ENCODE measurements at places on chromosomes 3 and 15. TPM values are rescaled to one million over a fixed set of nuclear protein-coding genes. Genes with fewer than 3 reads are reported as not detected.

The CPNE9 gene
- total RNA-seq = not detected

The ILDR1 gene
- total RNA-seq = not detected

DNA sequence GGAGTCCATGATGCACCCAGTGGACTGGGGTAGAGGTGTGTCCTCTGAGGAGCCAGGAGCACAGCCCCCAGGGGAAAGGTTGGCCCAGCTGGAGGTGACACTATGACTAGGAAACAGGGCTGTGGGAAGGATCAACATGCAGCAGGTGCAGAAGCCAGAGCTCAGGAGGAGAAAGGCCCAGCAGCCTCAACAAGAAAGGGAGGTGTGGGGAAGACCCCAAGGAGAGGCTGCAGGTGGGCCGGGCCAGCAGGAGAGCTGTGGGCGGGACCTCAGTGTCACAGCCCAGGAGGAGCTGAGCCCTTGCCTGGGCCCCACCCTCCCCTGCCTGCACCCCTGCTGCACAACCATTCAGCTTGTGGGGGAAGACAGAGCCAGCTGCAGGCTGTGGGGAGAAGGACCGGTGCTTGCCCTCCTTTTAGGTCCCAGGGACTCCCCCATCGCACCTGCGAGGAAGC is 18.4 kb upstream of the KLF13 start:
- H3K27ac ChIP-seq = no peak overlapping the region
- H3K4me3 ChIP-seq = no peak overlapping the region
- no peaks in the 10 kb centered on the region for H3K36me3 ChIP-seq
- H3K27me3 ChIP-seq = no peaks in the 10 kb centered on the region
- no peak for DNase-seq
- H3K4me1 ChIP-seq = peaks cover 34% of the 10 kb centered on the region

DNA sequence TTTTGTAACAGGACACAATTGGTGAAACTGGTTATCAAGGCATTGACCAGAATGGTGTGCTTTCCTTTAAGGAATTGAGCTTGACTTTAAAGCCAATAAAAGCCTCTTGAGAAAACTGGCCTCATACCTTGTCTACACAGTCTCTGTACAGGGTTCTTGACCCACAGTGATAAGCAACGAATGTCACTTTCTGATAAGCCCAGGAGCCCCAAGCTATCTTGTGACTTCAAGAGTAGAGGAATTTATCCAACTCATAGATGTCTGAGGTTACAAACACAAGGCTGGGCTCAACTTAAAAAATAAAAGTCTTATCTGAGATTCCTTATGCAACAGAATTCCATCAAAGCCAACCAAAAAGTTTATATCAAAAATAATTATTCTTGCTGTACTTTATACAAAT is 212.1 kb downstream of the GBE1 start:
- no peak overlapping the region for H3K27ac ChIP-seq
- H3K27me3 ChIP-seq = no peaks in the 10 kb centered on the region
- H3K4me1 ChIP-seq = peaks cover 6% of the 10 kb centered on the region
- no peak for DNase-seq
- no peak overlapping the region for H3K4me3 ChIP-seq

DNA sequence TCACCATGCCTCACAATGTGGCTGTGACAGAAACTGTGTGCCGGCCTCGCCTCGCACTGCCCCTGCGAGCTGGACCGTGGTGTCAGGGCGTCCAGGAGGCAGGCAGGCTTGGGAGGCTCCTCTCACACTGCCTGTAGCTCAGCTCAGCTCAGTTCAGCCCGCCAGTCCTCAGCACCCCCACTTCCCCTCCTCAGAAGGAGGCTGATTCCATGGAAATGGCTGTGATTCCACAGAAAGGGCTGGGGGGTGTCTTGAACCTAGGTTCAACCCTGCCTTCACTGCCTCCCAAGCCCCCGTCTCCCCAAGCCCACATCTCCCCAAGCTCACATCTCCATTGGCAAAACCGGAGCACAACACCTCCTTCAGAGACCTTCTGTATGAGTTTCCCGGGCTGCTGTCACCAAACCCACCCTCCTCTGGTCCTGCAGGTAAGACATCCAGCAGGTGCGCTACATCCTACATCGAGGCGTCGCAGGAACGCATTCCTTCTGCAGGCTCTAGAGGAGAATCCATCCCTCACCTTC is 94.0 kb downstream of the OCA2 start:
- no peak for DNase-seq
- H3K27me3 ChIP-seq = no peaks in the 10 kb centered on the region
- no peak overlapping the region for H3K4me3 ChIP-seq
- no peak overlapping the region for H3K27ac ChIP-seq
- no peaks in the 10 kb centered on the region for H3K4me1 ChIP-seq

DNA sequence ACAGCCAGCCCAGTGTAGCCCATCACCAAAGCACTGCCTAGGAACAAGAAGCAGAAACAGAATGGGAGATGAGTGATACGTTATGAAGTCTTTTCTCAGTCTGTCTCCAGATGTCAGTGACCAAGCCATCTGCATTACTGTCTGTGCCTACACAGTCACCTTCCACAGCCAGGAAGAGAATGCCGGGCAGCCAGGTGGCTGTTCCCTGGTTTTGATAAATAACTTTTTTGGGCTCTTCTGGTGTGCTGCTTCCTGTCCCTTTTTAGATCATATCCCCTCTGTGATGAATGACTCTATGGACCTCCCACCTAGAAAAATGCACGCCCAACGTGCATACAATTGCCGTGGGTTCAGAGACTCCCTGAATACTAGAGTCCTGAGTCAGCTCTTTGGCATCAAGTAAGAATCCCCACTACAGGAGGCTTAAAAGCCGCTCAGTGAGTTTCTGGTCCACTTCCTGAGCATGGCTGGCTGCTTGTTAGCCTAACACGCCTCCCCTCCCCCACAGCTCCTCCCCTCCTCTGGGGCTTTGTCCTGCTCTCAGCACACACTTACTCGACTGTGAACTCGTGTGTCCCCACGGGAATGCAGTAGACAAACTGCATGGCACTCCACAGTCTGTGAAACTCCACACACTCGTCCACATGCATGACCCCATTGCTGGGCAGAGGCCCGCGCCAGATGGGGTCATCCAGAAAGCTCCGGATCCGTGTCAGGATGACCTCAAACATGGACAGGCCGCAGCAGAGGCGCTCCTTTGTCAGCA is 34.7 kb downstream of the NIPA2 start:
- H3K27ac ChIP-seq = peak overlapping the region; percentile 57
- peaks cover 100% of the 10 kb centered on the region for H3K36me3 ChIP-seq
- no peak overlapping the region for H3K4me3 ChIP-seq
- no peaks in the 10 kb centered on the region for H3K4me1 ChIP-seq
- DNase-seq = no peak

DNA sequence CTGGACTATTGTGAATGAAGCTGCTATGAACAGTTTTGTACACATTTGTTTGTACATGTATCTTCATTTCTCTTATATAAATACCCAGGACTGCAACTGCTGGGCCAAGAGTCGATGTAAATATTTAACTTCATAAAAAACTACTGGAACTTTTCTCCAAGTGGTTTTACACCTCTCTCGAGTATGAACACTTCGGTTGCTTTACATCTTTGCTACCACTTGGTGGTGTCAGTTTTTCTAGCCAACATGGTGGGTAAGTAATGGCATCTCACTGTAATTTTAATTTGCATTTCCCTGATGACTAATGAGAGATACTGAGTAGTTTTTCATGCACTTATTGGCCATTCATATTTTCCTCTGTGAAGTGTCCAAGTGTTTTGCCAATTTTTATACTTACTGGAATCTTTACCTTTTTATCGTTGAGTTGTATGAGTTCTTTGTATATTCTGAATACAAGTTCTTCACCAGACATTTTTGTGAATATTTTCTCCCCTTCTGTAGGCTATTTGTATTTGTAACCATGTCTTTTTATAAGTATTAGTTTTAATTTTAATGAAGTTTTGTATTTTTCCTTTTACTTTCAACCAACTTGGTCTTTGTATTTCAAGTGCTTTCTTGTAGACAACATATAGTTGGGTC is 44.4 kb downstream of the PCOLCE2 start:
- no peak for DNase-seq
- no peak overlapping the region for H3K27ac ChIP-seq
- H3K4me1 ChIP-seq = no peaks in the 10 kb centered on the region
- H3K4me3 ChIP-seq = no peak overlapping the region
- H3K36me3 ChIP-seq = no peaks in the 10 kb centered on the region

GRCh38 chr15:69414701-69415167 is 585 bp downstream of the KIF23 start:
- H3K27me3 ChIP-seq = no peaks in the 10 kb centered on the region
- H3K36me3 ChIP-seq = no peaks in the 10 kb centered on the region
- H3K4me3 ChIP-seq = peak overlapping the region; percentile 84
- H3K27ac ChIP-seq = no peak overlapping the region

DNA sequence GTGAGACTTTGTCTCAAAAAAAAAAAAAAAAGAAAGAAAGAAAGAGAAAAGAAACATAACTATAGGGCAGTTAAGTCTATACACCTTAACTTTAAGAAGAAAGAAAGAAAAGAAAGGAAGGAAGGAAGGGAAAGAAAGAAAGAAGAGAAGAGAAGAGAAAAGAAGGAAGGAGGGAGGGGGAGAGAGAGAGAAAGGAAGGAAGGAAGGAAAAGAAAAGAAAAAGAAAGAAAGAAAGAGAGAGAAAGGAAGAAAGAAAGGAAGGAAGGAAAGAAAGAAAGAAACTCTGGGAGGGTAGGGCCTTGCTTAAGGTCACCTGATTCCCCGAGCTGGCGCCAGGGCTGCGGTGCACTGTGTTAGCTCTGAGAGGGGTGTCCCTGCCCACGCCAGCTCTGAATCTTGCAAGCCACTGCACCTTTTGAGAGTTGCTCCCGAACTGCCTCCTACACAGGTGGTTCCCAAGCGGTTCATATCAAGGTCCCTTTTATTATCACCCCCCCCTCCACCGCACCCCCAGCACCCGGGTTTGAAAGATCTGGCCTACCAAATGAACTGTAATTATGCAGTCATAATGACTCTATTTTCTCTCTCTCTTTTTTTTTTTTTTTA is 39.2 kb upstream of the VPS8 start:
- no peak overlapping the region for H3K4me3 ChIP-seq
- no peaks in the 10 kb centered on the region for H3K27me3 ChIP-seq
- peaks cover 8% of the 10 kb centered on the region for H3K4me1 ChIP-seq
- DNase-seq = no peak
- H3K36me3 ChIP-seq = no peaks in the 10 kb centered on the region

DNA sequence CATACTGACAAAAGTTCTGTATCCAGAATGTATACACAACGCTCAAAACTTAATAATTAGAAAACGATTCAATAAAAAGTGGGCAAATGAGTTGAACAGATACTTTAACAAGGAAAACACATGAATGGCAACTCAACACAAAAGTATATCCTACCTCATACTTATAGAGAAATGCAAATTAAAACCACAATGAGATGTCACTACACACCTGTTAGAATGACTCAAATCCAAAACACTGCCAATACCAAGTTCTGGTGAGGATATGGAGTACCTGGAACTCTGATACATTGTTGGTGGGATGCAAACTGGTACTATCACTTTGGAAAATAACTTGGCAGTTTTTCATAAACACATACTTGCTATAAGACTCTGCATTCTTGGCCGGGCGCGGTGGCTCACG is 42.1 kb downstream of the PRTG start:
- no peaks in the 10 kb centered on the region for H3K4me1 ChIP-seq
- no peaks in the 10 kb centered on the region for H3K27me3 ChIP-seq
- H3K36me3 ChIP-seq = no peaks in the 10 kb centered on the region

DNA sequence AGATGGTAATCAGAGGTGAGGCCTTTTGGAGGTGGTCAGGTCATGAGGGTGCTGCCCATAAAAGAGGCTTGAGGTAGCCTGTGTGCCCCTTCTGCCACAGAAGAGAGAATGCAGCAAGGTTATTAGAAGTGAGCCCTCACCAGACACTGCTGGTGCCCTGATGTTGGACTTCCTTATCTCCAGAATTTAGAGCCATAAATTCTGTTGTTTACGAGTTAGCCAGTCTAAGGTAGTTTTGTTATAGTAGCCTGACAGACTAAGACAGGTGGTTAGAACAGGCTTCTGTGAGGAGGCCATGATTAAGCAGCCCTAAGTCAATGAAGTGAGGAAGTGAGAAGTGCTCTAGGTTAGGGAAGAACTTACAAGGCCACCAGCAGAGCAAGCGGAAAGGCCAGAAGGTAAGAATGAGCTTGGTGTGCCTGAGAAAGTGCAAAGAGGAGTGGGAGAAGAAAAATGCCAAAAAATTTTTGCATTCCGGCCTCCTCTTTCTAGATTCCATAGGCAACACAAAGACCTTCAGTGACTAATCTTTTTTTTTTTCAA is 44.2 kb upstream of the STT3B start:
- H3K4me3 ChIP-seq = no peak overlapping the region
- no peak overlapping the region for H3K27ac ChIP-seq

- no peak overlapping the region for H3K4me3 ChIP-seq
- H3K27me3 ChIP-seq = no peaks in the 10 kb centered on the region
- no peak for DNase-seq
Measured at GRCh38 chr3:18758047-18758704, 333.0 kb upstream of the SATB1 start.

DNA sequence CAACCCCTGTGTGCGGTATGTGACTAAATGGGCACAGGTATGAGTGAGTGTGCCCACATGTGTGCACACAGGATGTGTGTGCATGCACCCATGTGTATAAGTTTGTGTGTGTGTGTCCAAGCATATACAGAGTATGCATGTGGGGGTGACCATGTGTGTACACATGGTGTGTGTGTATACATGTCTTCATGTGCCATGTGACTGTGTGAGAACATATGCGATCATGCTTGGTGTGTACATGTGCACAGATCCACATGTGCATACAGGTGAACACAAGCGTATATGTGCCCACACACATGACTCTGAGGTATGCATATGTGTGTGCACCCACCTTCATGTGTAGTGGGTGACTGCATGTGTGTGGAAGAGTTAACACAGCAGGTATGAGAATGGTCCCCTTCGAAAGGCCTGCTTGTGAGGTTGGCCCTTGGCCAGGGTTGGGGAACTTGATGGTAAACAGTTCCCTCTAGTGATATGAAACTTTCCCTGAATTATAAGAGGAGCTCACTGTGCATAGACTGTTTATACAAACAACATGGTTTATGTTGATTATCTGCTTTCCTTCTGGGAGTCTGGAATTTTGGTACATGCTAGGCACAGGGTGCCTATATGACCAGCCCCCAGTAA is 10.3 kb downstream of the PFKFB4 start:
- peak; percentile 20 for DNase-seq
- H3K4me3 ChIP-seq = no peak overlapping the region
- peaks cover 9% of the 10 kb centered on the region for H3K36me3 ChIP-seq
- H3K27me3 ChIP-seq = no peaks in the 10 kb centered on the region
- no peak overlapping the region for H3K27ac ChIP-seq

The SPATA12 gene
- not detected for total RNA-seq

All from heart left ventricle (tissue), 16 donors.